Motor neuron (in vitro differentiated cells): ENCODE measurements at places on chromosomes 5 and 9. TPM values are rescaled to one million over a fixed set of nuclear protein-coding genes. Genes with fewer than 3 reads are reported as not detected.

GRCh38 chr5:64145216-64145895 is 20.3 kb upstream of the RNF180 start:
- ATAC-seq, result no peak

- ATAC-seq, result peak; percentile 51
These were observed 27.9 kb downstream of the BDP1 start for GRCh38 chr5:71483355-71483754.

DNA sequence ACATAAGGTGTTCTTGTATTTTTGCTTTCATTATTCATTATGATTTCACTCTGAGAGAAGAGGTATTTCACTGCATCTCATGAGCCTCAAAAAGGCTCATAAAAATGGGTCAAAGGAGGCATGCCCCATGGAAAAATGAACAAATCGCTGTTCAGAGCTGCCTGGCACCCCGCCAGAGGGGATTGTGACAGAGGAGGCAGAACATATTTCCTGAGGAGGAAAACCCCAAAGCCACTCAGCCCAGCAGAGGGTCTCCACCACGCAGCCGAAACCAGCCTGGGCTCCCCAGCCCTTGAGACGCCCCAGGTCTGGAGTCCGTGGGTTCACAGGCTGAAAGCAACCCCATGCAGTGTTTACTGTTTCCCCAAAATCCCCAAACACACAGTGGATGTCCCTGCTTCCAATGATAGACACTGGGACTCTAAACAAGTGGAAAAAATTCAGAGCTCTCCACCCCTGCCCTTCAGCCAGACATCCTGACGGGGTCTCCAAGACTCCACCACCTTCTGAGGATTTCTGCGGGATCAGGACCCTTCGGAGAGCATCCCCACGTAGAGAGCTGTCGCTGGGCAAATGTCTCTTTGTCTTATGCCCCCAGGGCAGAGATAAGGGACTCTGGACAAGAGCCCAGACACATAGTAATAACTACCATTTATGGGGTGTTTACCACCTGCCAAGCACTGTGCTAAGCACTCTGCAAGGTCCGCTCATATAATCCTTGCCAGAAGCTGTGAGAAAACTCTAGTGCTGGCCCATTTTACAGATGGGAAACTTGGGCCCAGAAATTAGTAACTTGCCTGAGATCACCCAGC is 122.3 kb downstream of the PAX5 start:
- ATAC-seq, result no peak

- no peak for ATAC-seq
These were observed 46.1 kb upstream of the RIOK2 start for GRCh38 chr5:97229196-97229595.

- no peak for ATAC-seq
These were observed 114.3 kb upstream of the STARD4 start for GRCh38 chr5:111626473-111627148.

Gene RNF183
- total RNA-seq, result 0.16 and 0.20 TPM in 2 replicates

GRCh38 chr5:123448017-123448617 is 24.9 kb upstream of the CEP120 start:
- ATAC-seq, result no peak

Gene LCN12
- 1.7 and 2.7 TPM in 2 replicates for total RNA-seq

GRCh38 chr5:141326088-141326854 is 4.0 kb upstream of the PCDHGA1 start:
- ATAC-seq, result peak; percentile 72

- ATAC-seq, result no peak
These were observed 3.9 kb downstream of the VCAN start for GRCh38 chr5:83475391-83475863.

DNA sequence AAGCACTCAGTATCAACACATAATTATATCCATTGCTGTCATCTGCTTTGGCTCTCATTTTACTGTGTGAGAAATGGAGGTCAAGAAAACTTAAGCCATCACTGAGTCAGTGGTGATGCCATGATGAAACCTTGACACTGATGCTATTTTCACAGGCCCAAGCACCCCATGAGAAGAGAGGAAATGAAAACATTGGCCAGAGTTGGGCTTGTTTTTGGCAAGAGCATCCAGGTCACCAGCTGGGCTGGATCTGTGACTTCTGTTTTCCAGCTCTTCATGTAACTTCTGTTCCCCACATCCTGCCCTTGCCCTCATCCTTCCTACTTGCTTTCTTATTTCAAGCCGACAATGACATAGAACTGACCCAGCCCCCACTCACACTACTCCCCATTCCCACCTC is 10.0 kb downstream of the LCP2 start:
- no peak for ATAC-seq

DNA sequence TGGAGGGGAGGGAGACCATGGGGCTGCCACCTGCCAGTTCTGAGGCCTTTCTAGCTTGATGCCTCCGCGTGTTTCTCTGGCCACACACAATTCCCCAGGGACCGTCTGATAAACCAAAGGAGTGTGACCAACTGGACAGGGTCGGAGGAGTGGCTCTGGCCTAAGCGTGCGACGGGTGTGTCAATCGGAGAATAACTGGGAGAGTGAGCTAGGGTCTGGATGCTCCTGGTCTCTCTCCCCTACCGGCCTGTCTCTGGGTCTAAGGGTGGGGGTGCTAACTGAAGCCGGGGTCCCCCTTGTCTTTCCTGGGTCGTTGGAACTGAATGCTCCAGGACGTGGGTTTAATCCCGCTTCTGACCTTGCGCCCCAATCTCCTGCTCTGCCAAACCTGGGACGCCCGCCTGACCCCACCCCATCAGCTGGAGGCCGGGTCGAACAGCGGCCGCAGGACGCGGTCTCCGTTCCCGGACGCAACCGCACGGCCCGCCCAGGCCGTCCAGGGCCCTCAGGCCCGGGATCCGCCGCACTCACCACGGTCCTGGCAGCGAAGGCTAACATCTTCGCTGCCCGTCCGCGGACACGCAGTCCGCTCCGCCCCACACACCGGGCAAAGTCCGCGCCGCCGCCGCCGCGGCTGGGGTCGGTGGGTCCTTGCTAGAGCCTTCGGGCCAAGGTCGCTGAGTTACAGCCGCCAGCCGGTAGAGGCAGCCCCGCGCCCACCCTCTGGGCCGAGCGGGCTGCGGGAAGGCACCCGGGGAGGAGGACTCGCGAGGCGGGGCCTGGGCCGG is 447 bp downstream of the CRAT start:
- ATAC-seq, result peak; percentile 17

- ATAC-seq, result no peak
These were observed 90.7 kb downstream of the CACNA1B start for GRCh38 chr9:137968235-137968634.

Gene TNFAIP8
- 0.93 and 1.5 TPM in 2 replicates for total RNA-seq

GRCh38 chr9:38068701-38069628 is at the start of gene SHB:
TSS of gene SHB (minus strand) at chr9:38069227. CDS start at chr9:38068645, 582 bp downstream.
- peak; percentile 79 for ATAC-seq

Gene NRARP
- 2.2 and 3.0 TPM in 2 replicates for total RNA-seq

- no peak for ATAC-seq
These were observed 84.3 kb upstream of the MELK start for GRCh38 chr9:36488389-36488756.

Gene PKD2L2
- 0.51 and 0.65 TPM in 2 replicates for total RNA-seq

Gene GABRB2
- total RNA-seq, result 1.7 and 2.2 TPM in 2 replicates

DNA sequence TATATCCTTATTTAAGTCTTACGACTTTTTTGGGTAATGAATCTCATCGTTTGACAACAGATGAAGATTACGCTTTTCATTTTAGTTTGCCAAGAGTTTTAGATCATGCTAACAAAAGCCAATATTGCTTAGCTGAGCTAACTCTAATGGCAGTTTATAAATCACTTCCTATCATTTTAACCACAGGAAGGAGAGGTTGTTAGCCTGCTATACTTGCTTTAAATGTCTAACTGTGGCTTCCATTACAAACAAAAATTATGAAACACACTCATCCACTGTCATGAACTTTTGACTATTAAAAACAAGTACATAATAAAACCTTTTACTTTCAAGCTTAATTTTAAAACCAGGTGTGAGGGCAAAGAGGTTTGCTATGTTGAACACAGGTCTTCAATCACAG is 53.7 kb upstream of the ANKH start:
- no peak for ATAC-seq

DNA sequence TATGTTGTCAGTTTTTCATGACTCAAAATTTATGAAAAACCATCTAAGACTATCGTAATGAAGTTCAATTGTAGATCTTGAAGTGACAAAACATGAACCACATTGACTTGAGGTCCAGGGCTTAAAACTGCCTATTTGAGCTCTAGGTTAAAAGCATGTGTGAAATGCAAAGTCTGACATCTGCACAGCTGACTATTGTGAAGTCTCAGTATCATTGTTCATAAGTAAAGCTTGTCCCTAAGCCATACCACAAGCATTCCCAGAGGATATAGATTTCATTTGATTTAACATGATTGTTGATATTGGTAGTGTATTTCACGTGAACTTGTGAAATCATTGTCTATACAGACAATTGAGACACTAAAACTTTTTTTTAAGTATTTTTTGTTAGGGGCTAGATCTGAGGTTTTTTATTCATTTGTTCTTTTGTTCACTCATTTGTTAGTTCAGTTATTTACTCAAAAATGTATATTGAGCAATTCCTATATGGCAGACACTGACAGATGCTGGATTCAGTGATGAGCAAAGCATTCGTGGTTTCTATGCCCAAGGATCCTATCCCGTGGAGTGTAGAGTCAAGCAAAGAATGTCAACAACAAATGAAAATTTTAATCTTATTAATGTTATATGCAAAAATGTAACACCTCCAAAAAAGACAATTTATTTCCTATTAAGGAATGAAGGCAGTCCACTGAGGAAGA is 485.2 kb downstream of the RAB3C start:
- ATAC-seq, result no peak

Gene CATSPER3
- total RNA-seq, result 0.27 and 0.46 TPM in 2 replicates
